Naive thymus-derived CD8-positive, alpha-beta T cell (primary cell): ENCODE measurements at places on chromosomes 3 and 15. TPM values are rescaled to one million over a fixed set of nuclear protein-coding genes. Genes with fewer than 3 reads are reported as not detected.

Gene FETUB
- total RNA-seq = not detected

- no peak overlapping the region for H3K4me3 ChIP-seq
- H3K4me1 ChIP-seq = peaks cover 11% of the 10 kb centered on the region
- DNase-seq = no peak
- no peaks in the 10 kb centered on the region for H3K36me3 ChIP-seq
- H3K27ac ChIP-seq = no peak overlapping the region
These were observed 278.4 kb downstream of the RPLP1 start for GRCh38 chr15:69731081-69731330.

DNA sequence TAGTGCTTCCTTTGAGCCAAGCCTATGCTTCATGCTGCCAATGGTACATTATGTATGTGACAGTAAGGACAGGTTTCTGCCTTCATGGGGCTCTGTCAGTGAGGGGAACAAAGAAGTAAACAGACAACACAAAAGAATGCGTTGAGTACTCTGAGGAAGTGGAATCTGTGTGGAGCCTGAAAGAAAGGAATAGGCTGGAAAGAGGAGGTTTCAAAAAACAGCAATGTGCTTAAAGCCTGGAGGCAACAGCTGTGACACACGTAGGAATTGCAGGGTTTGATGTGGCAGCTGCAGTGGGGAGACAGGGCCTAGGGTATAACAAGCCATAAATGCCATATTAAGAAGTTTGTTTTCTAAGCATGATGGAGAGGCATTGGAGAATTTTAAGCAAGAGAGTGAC, 316.7 kb downstream of the CLSTN2 start:
- H3K27me3 ChIP-seq = peaks cover 2% of the 10 kb centered on the region
- no peak overlapping the region for H3K27ac ChIP-seq
- no peaks in the 10 kb centered on the region for H3K4me1 ChIP-seq
- no peak overlapping the region for H3K4me3 ChIP-seq
- H3K36me3 ChIP-seq = no peaks in the 10 kb centered on the region

DNA sequence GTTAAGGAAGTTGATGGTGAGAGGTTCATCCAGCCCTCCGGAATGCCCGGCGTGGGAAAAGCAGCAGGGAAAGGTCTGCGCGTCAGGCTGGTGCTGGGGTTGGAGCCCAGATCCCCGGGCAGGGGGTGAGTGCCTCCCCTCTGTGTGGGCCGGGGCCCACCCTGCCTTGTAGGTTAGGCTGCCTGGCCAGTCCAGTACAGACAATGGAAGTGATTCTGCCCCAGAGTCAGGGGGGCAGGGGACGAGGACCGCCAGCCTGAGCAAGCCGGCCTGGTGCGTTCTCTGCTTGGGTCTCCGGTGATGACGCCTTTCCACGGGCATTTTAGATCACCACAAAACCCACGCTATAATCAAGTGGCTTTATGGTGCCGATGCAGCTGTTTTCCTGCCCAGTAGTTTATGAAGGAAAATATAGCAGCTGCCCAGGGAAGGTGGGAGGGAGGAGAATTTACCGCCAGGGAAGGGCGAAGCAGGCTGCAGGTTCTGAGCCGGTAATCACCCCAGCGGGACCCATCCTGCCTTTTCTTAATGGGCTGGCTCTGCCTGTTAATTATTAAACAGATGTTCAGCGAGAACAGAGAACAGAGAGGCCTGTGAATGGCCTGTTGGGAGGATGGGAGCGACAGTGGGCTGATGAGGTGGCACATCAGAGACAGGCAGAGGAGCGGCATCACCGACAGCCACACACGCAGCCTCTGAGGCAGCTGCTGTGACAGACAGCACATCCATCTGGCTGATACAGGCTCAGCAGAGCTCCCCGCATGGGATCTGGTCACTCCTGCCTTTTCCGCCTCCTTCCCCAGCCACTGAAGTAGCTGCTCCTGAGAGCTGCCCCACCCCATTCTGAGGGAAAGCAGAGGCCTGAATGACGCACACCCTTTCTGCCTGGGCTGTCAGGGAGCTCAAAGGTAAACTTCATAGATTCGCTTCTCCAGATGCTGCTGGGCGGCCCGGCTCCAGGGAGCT, 35.2 kb downstream of the BDH1 start:
- no peak for DNase-seq
- no peak overlapping the region for H3K4me3 ChIP-seq
- H3K27me3 ChIP-seq = no peaks in the 10 kb centered on the region
- H3K4me1 ChIP-seq = peaks cover 20% of the 10 kb centered on the region

DNA sequence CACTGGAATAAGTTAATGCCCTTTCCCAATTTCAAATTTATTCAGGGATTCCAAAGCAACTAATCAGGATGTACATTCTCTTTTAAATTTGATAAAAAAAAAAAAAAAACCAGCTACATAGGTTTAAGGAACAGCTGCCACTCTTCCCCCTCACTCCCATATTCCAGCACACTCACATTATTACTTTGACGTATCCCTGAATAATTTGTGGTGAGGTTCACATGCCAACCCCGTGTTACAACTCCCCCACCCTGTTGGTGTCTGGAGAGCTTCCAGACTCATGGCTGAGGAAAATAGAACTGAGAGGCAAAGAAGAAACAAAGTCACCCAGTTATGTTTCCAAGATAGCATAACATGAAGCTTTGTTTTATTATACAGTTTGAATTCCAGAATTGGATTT, 300.5 kb upstream of the MME start:
- no peaks in the 10 kb centered on the region for H3K36me3 ChIP-seq
- H3K27me3 ChIP-seq = no peaks in the 10 kb centered on the region
- DNase-seq = no peak
- H3K27ac ChIP-seq = no peak overlapping the region
- H3K4me1 ChIP-seq = no peaks in the 10 kb centered on the region
- no peak overlapping the region for H3K4me3 ChIP-seq

- peaks cover 93% of the 10 kb centered on the region for H3K36me3 ChIP-seq
- no peaks in the 10 kb centered on the region for H3K27me3 ChIP-seq
- H3K4me1 ChIP-seq = peaks cover 11% of the 10 kb centered on the region
- H3K4me3 ChIP-seq = no peak overlapping the region
- H3K27ac ChIP-seq = no peak overlapping the region
- DNase-seq = no peak
These were observed 51.8 kb downstream of the CHD2 start for GRCh38 chr15:92951800-92952457.

Gene GHSR
- not detected for total RNA-seq

Gene SLC6A11
- not detected for total RNA-seq

Gene WHAMM
- 39.8 TPM for total RNA-seq

Gene IL12A
- 1.0 TPM for total RNA-seq
